ENCODE measurements at places on chromosomes 7 and 10. TPM values are rescaled to one million over a fixed set of nuclear protein-coding genes. Genes with fewer than 3 reads are reported as not detected.
A peak's percentile ranks its signal among the peaks of the same experiment; 100 is the strongest.

The LIPF gene
- not detected for polyA plus RNA-seq

DNA sequence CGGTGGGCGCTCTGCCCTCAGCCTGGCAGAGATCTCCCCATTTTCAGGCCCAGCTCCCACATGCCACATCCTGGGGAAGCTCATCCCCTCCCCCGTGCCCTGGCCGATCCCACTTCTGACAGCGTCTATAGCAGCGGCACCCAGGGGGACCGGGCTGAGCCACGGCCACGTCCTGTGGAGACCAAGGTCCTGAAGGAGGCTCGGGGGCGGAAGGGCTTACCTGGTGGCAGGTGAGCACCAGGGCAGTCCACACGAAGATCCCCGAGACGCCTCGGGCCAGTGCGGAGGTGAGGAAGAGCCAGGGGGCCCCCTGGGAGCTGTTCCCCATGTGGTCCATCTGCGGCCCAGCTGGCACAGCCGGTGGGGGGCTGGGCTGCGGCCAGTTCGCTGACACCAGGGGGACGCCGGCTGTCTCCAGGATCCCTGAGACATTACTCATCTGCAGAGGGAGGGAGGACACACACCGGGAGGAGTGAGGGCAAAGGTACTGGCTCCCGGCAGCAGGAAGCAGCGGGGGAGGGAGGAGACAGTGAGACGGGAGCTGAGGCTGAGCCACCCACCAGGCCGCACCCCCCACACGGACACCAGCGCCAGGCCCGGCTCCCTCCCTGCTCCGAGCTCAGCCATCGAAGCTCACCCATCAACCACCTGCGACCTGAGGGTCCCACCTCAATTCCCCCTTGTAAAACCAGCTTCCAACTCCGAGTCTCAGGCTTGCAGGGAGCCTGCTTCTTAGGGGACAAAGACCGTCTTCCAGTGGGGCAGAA is 776 bp downstream of the TMEM184A start:
- DNase-seq: peak; percentile 96

The FFAR4 gene
- polyA plus RNA-seq: 0.51 TPM

DNA sequence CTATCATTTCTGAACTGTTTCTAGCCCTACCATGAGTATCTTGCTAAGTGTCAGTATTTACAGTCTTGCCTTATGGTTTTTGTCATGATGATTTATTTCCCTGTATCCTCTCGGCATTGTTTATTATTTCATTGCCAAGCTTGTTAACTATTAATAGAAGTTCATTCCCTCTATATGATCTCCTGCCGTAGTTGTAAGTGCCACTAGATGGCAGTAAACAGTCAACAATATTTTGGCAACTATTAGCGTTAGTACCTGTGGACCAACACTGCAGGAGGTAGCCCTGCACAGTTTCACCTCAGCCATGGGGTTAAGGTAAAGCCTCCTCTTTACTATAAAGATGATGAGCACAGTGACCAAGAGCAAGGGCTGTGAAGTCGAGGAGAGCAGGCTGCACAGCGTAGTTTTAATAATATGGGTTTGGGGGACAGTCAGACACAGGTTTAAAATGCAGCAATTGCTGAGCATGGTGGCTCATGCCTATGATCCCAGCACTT is 26.1 kb upstream of the CCNJ start:
- peak; percentile 57 for DNase-seq

DNA sequence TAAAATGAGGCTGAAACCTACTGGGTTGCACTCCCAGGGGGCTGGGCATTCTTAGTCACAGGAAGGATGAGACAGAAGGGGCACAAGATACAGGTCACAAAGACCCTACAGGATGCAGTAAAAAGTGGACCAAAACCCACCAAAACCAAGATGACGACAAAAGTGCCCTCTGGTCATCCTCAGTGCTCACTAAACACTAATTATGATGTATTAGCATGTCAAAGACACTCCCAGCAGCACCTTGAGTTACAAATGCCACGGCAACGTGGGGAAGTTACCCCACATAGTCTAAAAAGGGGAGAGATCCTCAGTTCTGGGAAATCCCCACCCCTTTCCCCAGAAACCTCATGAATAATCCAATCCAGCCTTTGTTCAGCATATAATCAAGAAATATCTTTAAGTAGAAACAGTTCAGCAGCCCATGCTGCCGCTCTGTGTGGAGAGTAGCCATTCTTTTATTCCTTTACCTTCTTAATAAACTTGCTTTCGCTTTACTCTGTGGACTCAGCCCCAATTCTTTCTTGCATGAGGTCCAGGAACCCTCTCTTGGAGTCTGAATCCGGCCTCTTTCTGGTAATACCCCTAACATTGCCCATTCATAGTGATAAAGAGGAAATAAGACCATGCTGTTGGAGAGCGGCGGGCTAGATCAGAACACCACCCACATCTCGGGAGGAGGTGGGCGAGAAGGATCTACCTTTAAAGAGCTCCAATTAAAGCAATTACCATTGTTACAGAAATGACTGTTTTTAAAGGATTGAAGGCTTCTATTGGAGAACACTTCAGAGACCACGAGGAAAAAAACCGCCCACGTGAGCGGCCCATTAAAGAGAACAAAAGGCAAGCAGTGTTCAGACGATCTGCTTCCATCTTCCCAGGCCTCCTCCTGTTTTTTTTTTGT is 170.9 kb downstream of the USP6NL start:
- no peak for DNase-seq

The IFRD1 gene
- polyA plus RNA-seq: 51.0 TPM

The ATOH7 gene
- polyA plus RNA-seq: 1.4 TPM

The C10orf120 gene
- polyA plus RNA-seq: not detected

The ITGA8 gene
- polyA plus RNA-seq: 9.5 TPM

The OR2A1 gene
- 0.94 TPM for polyA plus RNA-seq

The MMP21 gene
- 0.28 TPM for polyA plus RNA-seq
